Right atrium auricular region (tissue), 2 donors: ENCODE measurements at places on chromosomes 13 and 19. TPM values are rescaled to one million over a fixed set of nuclear protein-coding genes. Genes with fewer than 3 reads are reported as not detected.

PSG5 gene
- total RNA-seq = not detected

AMER2 gene
- total RNA-seq = not detected

ZNF793 gene
- 3.5 TPM for total RNA-seq

DACH1 gene
- 0.39 TPM for total RNA-seq

NEK5 gene
- 1.1 TPM for total RNA-seq

TCF3 gene
- total RNA-seq = 28.7 TPM

SHANK1 gene
- 1.8 TPM for total RNA-seq

HAUS5 gene
- 3.9 TPM for total RNA-seq

MIA gene
- not detected for total RNA-seq

CLEC17A gene
- total RNA-seq = not detected

FOXO1 gene
- 17.3 TPM for total RNA-seq

SULT2A1 gene
- total RNA-seq = not detected

CIRBP gene
- 385 TPM for total RNA-seq

OR7E24 gene
- total RNA-seq = not detected

ZNF729 gene
- total RNA-seq = not detected

IGFL3 gene
- not detected for total RNA-seq

OVOL3 gene
- total RNA-seq = not detected
